ENCODE measurements at places on chromosomes 7 and 10. TPM values are rescaled to one million over a fixed set of nuclear protein-coding genes. Genes with fewer than 3 reads are reported as not detected.

Gene GPER1
- 5.5 TPM for polyA plus RNA-seq

Gene INHBA
- polyA plus RNA-seq, result 4.0 TPM

GRCh38 chr7:30930621-30931020 lies 19.0 kb downstream of the AQP1 start:
- no peak for DNase-seq

- DNase-seq, result no peak
These were observed 638 bp downstream of the METTL27 start for GRCh38 chr7:73841689-73842066.

DNA sequence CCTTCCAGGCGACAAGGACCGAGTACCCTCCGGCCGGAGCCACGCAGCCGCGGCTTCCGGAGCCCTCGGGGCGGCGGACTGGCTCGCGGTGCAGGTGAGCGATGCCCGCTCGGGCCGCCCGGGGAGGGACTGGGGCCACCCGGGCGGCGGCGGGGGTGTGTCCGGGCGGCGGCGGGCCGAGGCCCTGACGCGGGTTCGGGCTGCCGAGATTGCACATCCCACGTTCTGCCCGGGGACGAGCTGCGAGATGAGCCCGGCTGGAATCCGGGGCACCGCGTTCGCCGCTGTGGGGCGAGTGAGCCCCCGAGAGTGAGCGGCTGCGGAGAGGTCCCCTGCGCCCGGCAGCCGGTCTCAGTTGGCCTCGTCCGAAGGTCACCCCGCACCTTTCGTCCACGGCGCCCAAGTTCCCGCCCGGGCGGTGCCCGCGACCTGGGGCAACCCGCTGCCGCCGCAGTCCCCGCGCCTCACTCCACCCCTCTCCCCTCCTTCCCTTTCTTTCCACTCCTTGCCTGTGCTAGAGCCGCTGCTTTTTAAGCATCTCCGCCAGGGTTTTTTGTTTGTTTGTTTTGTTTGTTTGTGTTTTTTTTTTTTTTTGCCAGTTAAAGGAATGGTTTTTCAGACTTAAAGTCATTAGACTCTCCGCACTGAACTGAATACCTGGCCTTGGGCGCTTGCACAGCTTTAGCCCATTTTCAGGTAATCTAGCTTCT lies 515 bp downstream of the RALA start:
- peak; percentile 30 for DNase-seq

All from left kidney (tissue), 8 donors.